Stimulated activated CD8-positive, alpha-beta memory T cell treated with anti-CD3 and anti-CD28 coated beads, Interleukin-4, amount 100 ng/mL, for 4 hours (primary cell): ENCODE measurements at places on chromosomes 5 and 9.

DNA sequence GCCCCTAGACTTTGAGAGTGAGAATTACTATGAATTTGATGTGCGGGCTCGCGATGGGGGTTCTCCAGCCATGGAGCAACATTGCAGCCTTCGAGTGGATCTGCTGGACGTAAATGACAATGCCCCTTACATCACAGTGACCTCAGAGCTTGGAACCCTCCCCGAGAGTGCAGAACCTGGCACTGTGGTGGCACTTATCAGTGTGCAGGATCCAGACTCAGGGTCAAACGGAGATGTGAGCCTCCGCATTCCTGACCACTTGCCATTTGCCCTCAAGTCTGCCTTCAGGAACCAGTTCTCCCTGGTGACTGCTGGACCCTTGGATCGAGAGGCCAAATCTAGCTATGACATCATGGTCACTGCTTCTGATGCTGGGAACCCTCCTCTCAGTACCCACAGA, 1.3 kb downstream of the PCDHGC4 start:
- no peak for DNase-seq

- DNase-seq, result no peak
Observed at GRCh38 chr5:126309860-126310259, 113.3 kb upstream of the GRAMD2B start.

GRCh38 chr5:107607671-107608345, 62.9 kb downstream of the EFNA5 start:
- DNase-seq, result no peak

- DNase-seq, result no peak
Observed at GRCh38 chr9:83199240-83199639, 136.3 kb upstream of the RASEF start.

GRCh38 chr5:173567548-173567947, 48.9 kb downstream of the BOD1 start:
- DNase-seq, result no peak
